ENCODE measurements at places on chromosomes 12 and 14.

DNA sequence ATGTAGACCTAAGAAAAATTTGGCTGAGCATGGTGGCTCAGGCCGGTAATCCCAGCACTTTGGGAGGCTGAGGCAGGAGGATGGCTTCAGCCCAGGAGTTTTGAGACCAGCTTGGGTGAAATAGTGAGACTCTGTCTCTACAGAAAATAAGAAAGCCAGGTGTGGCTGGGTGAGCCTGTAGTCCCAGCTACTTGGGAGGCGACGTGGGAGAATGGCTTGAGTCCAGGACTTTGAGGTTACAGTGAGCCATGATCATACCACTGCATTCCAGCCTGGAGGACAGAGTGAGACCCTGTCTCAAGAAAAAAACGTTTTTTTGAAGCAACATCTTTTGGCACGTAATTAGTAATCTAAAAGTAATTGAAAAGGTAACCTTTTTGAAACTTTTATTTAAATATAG lies 70.9 kb downstream of the FERMT2 start:
- DNase-seq, result no peak

GRCh38 chr12:46480724-46481123 lies 108.2 kb upstream of the SLC38A2 start:
- DNase-seq, result no peak

DNA sequence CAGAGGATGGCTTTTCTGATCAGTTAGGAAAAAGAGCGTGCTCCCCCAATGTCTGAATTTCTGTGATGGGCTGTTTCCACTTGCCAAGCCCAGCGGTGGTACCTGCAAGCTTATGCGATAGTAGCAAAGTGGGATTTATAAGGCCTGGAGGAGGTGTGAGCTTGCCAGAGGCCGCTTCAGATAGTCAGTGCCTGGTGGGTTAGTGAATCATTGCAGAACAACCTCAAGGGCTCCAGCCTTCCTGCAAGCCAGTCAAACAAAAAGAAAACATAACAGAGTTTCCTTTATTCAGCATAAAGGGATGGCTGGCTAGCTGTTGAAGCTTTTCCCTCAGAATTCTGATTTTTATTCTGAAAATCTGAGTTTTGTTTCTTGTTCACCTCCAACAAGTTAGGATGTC lies 7.6 kb upstream of the BMP4 start:
- DNase-seq, result no peak

GRCh38 chr14:65356327-65356836 lies 56.1 kb upstream of the FUT8 start:
- no peak for DNase-seq

GRCh38 chr12:95590775-95591174 lies 39.5 kb upstream of the USP44 start:
- DNase-seq, result no peak

- DNase-seq, result peak; percentile 90
These were observed 1.4 kb upstream of the HMGA2 start for GRCh38 chr12:65822732-65823512.

GRCh38 chr14:80607430-80608190 lies 333.9 kb downstream of the CEP128 start:
- DNase-seq, result no peak

DNA sequence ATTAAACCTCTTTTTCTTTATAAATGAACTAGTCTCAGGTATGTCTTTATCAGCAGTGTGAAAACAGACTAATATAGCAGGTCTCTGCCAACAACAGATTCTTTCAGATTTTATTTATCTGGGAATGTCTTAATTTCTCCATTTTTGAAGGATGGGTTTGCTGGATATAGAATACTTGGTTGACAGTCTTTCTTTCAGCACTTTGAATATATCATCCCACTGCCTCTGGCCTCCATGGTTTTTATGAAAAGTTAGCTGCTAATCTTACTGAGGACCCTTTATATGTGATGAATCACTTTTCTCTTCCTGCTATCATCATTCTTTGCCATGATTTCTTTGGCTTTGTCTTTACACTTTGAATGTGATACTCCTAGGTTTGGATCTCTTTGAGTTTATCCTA lies 148.0 kb downstream of the ANO6 start:
- DNase-seq, result no peak

DNA sequence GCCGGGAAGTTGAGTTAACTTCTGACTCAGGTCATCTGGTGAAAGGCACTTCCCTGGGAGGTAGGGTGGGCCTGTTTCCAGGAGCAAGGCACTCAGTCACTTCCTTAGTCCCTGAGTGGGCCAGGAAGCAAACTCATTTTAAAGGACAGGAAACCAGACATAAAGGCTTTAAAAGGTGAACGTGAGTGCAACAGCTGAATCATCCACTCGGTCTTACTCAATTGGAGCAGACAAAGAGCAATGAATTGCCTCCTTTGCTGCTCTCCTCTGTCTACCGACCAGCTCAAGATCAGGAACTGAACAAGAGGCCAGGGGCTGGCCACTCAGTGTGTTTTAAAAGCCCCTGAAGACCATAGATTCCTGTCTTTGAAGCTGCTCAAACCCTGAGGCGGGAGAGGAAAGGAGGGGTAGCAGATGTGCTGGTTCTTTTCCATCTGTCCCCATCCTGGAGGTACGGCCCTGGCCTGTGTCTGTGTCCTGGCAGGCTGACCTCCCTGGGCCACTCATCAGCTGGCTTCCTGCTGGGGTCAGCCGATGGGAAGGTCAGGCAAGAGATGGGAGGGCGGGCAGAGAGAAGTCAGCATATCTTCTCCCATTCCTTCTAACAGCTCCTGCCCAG lies 148.9 kb downstream of the PPM1H start:
- no peak for DNase-seq

DNA sequence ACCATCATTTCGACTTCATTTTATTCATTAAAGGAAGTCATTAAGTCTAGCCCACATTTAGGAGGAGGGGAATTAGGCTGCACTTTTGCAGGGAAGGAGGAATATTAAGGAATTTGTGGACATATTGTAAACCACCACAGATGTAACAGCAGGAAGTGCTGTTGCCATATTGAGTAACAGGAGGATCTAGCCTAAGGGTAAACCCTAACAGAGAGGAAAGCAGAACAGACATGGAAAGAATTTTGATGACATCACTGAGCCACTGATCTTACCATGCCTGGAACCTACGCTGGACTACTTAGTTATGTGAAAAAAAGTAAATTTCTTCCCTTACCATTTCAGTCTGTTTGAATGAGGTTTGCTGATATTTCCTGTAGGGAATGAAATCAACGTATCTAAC lies 100.7 kb upstream of the ATF7IP start:
- DNase-seq, result no peak

GRCh38 chr12:14769969-14770495 lies 33.2 kb downstream of the WBP11 start:
- peak; percentile 92 for DNase-seq

DNA sequence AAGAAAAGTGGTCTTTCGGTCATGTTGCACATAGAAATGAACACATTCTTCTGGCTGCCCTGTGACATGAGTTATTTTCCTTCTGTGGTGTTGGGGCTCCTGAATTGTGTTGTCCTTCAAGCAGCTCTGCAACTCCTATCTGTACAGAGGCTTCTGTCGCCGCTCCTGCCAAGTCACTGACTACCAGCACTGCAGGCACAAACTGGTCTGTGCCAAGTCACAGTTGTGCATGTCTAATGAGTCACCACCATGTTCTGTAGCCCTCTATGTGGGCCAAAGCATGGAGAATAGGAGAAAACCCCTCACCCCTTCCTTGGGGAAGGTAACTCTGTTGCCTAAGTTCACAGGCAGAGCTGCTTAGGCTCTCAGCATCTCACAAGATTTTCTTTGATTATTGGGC lies 283.3 kb downstream of the RPL10L start:
- DNase-seq, result no peak

DNA sequence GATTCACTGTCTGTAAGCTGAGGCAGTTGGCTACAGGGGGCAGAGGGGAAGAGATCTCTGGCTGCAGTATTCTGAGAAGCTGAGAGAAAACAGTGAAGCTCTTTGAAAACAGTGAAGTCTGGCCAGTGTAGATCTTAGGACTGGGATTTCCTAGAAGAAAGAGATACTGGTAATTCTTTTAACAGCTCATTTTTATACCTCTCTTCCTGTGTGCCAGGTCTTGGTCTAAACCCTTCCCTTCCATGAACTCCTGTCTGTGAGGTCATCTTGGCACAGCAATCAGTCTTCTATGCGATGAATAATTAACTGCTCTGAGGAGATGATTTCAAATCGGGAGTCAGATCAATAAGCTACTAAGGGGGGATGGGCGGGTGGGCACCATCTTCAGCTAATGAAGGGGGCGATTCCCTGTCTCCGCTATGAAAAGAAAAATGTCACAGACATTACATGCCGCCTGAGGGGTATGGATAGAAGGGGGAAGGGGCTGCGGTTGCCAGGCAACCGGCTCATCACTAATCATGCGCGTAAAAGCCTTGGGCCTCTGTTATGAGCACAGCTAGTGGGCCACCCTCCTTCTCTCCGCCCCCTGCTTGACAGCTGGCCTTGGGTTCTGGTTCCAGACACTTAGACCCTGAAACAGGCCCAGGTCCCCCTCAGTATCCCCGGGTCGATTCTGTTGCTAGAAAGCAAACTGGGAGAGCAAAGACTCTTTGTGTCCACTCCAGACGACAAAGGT lies 75.3 kb upstream of the CEP83 start:
- DNase-seq, result peak; percentile 85

DNA sequence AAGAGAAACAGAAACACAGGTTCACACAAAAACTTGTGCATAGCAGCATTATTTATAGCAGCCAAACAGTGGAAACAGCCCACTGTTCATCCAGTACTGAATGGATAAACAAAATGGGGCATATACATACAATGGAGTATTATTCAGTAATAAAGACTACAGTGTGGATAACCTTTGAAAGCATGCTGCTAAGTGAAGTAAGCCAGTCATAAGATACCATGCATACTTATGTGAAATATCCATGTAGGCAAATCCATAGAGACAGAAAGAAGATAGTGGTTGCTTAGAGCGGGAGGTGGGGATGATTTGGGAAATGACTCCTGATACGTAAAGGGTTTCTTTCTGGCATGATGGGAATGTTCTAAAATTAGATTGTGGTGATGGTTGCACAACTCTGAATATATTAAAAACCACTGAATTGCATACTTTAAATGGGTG lies 99.4 kb downstream of the CRADD start:
- DNase-seq, result no peak

DNA sequence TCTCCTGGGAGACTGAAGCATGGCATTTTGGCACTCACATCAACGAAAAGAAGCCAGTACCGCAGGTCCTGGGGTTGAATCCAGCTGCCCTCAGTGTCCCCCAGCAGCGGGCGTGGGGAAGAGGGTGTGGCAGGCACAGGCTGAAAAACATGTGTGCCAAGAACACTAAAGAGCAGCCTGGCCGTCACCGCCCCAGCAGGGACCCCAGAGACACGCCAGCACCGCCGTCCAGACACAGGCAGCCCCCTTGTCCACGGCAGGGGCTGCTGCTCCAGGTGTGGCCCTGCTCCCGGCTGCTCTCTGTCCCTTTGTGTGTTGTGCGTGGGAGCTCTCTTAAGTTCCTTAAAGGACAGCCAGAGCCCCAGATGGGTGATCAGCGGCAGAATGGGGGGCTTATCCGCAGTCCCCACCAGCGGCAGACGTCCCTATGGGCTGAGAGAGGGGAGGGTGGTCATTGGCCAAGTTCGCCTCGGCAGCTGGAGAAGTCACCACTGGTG lies 556 bp downstream of the PHETA1 start:
- no peak for DNase-seq
